ENCODE measurements at places on chromosomes 12 and 14.
A peak's percentile ranks its signal among the peaks of the same experiment; 100 is the strongest.

DNA sequence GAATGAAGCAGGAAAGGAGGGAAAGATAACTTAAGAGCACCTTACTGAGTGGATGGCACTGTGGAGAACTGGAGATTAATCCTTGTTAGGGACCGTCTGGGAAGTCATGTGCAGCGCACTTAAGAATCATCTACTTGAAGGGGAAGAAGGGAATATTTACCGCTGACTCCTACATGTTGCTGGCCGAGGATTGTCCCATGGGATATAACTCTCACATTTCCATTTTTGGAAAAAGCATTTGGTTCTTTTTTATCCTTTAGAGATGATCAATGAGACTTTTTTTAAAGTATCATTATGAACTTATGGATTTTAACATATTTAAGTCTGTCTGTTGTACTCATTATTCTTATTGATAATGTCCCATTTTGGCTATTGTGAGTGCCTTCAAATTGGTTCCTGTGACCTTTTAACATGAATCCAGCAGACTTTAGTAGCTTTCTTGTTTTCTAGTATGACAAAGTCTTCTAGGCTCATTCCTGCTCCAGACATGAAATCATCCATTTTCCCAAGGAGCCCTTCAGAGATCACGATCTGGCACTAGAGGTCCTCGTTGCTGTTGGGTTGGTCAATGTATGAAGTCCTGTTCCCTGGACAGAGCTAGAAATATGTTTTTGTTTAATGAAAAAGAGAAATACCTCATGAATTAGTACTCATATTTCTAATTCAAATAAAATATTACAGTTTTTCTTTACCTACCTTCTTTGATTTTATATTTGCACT lies 20.2 kb upstream of the FAM234B start:
- no peak for DNase-seq

DNA sequence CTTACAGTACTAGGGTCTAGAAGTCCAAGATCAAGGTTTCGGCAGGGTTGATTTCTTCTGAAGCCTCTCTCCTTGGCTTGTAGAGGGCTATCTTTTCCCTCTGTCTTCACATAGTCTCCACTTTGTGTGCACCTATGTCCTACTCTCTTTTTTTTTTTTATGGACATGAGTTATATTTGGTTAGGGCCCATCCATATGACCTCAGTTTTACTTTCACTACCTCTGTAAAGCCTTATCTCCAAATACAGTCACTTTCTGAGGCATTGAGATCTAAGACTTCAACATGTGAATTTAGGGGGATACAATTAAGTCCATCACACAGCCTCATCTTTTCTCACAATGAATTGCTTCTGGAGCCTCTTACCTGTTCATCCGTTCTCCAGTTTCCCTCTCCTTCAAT lies 5.9 kb upstream of the SPTB start:
- DNase-seq = no peak

GRCh38 chr12:3493859-3494176 lies 2.8 kb downstream of the PRMT8 start:
- DNase-seq = no peak

DNA sequence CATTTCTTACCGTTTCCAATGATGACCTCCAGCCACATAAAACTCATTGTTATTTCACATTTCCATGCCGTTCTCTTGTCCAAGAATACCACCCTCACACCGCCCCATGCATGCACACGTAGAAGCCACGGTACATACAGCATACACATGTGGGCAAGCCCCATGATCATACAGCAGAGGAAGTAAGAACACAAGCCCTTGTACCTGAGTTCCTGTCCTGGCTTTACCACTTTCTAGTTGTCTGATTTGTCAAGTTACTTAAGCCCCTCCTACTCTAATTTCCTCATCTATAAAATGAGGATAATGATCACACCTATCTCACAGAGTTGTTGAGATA lies 59.9 kb downstream of the DUSP16 start:
- peak; percentile 57 for DNase-seq

DNA sequence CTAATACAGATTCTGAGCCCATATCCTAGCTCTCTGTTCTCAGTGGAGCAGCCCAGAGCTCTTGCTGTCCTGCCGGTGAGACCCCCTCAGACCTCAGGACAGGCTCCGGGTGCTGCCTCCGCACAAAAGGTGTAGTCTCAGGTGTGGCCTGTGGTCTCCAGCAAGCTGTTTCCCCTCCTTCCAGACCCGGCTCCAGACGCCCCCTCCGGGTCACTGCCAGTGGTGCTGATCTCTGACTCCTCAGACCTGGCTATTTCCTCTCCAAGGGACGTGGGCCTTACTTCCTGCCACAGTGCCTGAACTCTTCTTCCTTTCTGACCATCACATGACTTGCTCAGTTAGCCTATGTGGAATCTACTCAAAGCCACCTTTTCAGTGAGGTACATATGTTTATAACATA lies 337.5 kb downstream of the GLT1D1 start:
- DNase-seq = no peak

DNA sequence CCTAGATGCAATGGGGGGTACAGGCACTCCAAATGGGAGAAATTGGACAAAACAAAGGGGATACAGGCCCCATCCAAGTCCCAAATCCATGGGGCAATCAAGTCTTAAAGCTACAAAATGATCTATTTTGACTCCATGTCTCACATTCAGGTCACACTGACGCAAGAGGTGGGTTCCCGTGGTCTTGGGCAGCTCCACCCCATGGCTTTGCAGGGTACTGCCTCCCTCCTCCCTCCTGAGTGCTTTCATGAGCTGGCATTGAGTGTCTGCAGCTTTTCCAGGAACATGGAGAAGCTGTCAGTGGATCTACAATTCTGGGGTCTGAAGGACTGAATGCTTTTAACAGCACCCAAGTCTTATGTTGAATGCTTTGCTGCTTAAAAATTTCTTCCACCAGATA lies 274.5 kb upstream of the LRIG3 start:
- no peak for DNase-seq

GRCh38 chr12:56257491-56258067 lies 605 bp downstream of the ANKRD52 start:
- DNase-seq = no peak

- DNase-seq = no peak
Measured at GRCh38 chr12:65612440-65612839, 211.8 kb upstream of the HMGA2 start.

- no peak for DNase-seq
Measured at GRCh38 chr14:102255401-102256190, 49.4 kb downstream of the MOK start.

GRCh38 chr12:3832738-3833137 lies 40.5 kb downstream of the PARP11 start:
- DNase-seq = no peak

DNA sequence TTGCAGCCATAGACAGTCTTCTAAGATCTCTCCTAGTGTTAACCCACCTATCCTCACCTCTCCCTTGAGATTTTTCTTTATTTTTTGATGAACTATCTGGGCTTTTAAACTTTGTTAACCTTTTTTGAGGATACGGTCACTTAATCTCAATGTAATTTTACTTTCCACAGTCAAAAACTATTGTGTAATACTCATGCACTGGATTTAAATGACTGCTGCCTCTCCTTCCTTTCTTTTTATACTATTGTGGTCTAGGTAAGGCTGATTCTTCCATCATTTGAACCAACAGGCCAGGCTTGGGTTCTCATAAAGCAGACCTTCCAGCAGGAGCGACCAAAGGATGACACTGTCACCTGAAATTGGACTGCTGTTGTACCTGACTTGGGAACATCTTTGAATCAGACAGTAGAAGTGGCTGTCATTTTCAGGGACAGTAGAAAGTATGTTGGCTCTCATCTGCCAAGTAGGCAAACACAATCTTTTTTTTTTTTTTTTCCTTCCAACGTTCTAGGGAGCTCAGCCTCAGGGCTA lies 689 bp upstream of the PDE3A start:
- no peak for DNase-seq

DNA sequence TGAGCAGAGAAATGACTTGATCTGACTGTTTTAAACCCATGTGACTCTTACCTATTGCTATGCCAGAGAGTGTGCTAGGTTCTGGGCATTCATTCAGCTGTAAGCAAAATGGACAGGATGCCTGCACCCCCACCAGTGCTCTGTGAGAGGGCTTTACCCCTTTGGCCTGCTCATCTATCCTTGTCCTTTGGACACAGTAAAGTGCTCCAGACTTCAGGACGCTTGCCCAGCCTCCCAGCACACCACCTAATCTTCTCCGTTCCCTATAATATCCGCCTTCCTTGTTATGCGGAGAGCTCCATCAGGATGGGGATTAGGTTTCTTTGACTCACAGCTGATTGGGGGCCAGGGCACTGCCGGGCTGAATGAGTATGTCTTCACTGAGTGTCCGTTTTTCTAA lies 4.4 kb upstream of the ZNF839 start:
- no peak for DNase-seq

GRCh38 chr14:57526942-57527341 lies 33.3 kb upstream of the CCDC198 start:
- no peak for DNase-seq

DNA sequence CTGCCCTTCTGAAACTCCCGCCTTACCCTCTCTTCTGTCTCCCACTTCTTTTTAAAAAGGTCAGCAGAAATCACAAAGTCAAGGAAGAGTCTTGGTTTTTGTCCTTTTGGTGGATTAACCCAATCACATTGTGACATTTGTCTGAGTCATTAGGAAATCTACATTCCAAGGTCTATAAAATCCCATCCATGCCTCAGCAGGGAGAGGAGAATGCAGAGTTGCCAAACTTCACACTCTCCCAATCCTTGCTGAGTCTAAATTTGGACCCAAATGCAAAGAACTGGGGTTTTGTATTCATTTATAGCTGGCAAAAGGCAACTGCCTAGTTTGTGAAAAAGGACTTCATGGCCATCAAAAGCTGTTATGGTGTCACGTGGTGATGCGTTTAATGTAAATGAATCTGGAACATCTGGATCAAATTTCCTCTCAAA lies 67.9 kb downstream of the TMEM30B start:
- no peak for DNase-seq

- DNase-seq = no peak
Measured at GRCh38 chr12:114700392-114701103, 16.6 kb upstream of the TBX3 start.
